ENCODE measurements at places on chromosomes 6 and 20.

DNA sequence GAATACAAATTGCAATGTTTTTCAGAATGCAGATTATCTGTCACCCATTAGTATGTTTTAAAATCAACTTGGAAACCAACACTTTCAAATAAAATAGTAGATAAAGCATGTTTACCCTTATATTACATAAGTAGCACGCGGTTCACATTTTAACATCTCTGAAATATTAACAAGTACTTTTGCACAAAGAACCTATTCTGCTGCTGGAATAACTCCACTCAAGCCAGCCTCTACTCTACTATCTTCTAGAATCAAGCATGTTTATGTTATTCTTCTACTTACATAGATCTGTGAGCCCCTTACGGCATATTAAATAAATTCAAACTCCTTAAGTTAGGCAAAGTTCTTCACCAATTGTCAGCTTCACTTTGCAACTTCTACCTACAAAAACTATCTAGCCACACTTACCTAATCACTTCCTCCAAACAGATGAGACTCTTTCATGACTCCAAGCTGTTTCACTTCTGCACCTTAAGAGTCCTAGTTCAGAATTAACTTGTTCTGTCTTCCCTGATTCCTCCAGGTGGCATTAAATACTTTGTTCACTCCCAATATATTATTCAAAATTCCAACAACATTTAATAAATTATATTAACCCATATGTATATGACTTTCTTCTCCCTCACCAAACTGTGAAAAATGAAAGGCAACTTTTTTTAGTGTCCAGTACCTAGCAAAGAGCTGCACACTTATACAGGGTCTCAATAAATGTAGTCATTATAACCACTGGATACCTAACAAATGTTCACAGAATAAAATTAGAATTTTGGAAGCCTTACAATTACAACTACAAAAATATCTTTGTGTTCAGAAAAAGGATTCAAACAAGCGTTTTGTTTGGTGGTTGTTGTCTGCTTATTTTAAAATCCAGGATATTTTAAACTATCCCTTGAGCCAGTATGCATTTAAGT lies 12.1 kb downstream of the CEP85L start:
- peak; percentile 40 for ATAC-seq

- peak; percentile 90 for ATAC-seq
Observed at GRCh38 chr20:34369265-34369664, 6.2 kb downstream of the ITCH start.

GRCh38 chr20:18637224-18637623 lies 49.4 kb downstream of the DTD1 start:
- ATAC-seq: no peak

- no peak for ATAC-seq
Observed at GRCh38 chr20:11090751-11091150, 417.0 kb upstream of the JAG1 start.

All from activated T-helper 17 cell treated with anti-CD3 and anti-CD28 coated beads, Interleukin-2, amount 50 U/mL, for 72 hours (primary cell).